Myocyte (in vitro differentiated cells): ENCODE measurements at places on chromosomes 3 and 15.
A peak's percentile ranks its signal among the peaks of the same experiment; 100 is the strongest.

DNA sequence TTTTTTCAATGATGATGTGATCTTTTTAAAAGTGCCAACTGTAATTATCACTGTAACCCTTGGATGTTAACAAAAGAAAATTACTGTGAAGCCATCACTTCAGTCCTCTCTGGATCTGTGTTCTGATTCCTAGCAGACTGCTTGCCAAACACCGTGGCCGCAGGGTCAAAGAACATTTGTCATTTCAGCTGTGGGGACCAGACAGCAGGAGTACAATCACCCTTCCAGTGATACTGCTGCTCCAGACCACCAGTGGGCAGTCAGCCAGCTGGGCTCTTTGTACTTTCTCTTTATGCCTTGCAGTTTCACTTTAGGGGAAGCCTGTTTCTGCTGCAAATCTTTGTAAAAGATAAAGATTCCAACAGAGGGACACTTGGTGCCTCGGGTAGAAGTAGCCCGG is 770.0 kb downstream of the GRM7 start:
- no peak for DNase-seq

DNA sequence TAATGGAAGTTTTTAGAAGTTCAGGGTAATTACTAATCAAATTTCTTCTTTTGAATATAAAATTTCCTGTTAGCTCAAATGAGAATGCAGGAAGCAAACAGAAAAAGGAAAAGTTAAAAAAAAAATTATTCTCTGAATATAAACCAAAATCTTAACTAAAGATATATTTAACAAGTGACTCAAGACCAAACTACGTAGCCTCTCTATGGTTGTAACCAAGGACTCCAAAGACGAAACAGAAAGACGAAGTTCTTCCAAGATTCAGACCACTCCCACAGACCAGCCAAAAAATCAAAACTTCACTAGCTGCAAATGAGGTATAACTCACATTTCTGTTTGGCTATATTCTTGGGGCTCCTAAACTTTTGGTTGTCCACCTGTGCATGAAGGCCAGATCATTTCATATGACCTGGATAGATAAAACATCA is 846.5 kb upstream of the ALCAM start:
- no peak for DNase-seq

DNA sequence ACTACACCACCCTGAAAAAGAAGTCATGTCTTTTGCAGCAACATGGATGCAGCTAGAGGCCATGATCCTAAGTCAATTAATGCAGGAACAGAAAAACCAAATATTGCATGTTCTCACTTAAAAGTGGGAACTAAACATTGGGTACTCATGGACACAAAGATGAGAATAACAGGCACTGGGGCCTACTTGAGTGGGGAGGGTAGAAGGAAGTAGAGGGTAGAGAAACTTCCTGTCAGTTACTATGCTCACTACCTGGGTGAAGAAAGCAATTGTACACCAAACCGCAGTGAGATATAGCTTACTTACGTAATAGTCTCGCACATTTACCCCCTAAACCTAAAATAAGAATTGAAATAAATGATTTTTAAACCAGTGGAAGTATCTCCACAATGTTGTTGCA is 480.5 kb upstream of the ARRDC4 start:
- DNase-seq: no peak

DNA sequence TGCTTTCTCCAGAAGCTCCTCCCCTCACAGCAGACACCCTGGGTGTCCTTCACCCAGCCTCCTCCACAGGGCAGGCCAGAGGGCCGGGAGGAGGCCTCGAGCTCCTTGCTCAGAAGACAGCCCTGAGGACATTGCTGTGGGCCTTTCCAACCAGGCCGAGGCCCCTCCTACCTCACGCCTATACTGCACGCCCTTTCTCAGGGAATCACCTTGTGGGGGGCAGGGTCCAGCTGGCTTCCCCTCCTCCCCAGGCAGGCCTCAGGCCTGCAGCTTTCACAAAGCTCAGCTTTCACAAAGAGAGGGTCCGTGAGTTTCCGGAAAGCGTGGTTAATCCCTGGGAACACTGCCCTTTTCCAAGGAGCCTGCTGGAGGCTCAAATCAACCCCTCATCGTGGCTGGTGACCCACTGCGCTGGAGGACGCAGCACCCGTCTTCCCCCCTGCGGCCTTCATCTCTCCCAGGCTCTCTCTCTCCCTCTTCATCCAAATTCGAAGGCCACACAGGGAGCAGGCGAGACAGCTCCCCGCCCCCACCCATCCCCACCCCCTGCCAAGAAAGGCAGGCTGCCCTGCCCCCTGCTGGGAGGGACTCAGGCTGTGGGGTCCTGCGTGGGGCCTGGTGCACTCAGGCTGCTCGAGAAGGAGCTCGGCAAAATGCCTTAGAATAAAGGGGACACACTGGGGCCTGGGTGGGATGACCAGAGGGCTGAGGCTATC is 79.4 kb downstream of the OCA2 start:
- DNase-seq: no peak

GRCh38 chr15:80549191-80549590 is 145.0 kb downstream of the ARNT2 start:
- DNase-seq: peak; percentile 71

GRCh38 chr3:181940703-181941102 is 229.0 kb downstream of the SOX2 start:
- DNase-seq: no peak

GRCh38 chr3:33331414-33331813 is 54.2 kb downstream of the FBXL2 start:
- no peak for DNase-seq

DNA sequence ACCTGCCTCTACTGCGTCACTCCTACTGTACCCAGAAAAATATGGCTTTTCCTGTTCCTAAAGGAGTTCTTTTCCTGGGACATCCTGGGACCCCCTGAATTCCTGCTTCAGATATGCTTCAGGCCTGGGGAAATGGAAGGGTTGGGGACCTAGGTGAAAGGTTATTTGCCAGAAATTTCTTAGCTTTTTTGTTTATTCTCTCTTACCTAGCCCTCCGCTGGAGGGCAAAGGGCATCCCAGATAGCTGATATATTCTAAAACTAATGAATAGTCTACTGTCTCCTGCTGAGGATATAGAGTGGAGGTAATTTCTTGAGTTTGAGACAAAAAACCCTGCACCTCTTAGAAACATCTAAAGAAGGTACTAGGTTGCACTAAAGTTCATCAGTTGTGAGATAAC is 3.6 kb upstream of the ZNF148 start:
- DNase-seq: no peak

GRCh38 chr3:46712191-46713049 is 5.2 kb downstream of the PRSS50 start:
- DNase-seq: no peak

DNA sequence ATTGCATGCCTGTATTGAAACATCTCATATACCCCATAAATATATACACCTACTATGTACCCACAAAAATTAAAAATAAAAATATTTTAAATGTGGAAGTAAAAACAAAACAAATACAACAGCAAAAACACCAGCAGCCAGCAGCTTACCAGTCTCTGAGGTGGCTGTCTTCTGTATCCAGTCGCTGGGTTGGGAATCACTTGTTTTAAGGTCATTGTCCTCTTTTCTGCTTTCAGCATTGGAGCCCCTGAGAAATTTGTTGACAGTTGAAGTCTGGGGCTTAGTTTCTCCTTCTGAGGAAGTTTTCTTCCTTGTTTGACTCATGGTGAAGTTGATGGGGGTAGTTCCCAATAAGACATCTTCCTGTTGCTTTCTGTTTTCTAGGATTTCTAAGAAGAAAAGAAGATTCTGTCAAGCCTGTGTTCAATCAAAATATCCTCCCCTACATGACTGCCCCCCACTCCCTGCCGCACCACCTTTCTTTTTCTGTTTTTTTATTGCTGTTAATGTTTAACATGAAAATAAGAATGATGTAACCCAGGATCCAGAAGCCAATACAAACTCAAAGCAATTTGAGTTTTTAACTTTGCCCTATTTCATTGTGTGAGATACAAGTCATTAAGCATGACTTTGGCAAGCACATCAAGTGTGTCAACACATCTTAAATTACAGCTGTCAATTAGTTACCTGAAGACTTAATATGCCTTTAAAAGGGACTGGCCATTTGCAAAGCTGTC is at the start of gene LRRC31:
Gene LRRC31, minus strand, starts transcription at position 452 of the 737 bp plus-strand sequence. Its CDS starts 128 bp downstream, at position 324.
- no peak for DNase-seq

DNA sequence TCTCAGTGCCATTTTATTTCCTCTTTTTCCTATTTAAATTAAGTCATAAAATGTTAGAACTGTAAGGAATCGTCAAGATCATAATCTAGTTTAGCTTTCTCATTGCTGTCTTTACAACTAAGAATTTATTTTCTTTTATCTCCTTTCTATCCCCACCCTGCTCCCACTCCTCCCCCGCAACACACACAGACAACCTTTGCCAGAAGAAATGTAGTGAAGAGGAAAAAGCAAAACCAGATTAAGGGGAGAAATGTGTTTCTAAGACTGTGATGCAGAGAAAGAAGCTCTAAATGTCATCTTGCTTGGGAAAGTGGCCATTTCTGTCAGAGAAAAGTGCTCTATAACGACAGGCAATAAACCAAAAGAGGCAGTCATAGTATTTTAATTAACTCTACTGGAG is 78.3 kb upstream of the MLF1 start:
- no peak for DNase-seq

DNA sequence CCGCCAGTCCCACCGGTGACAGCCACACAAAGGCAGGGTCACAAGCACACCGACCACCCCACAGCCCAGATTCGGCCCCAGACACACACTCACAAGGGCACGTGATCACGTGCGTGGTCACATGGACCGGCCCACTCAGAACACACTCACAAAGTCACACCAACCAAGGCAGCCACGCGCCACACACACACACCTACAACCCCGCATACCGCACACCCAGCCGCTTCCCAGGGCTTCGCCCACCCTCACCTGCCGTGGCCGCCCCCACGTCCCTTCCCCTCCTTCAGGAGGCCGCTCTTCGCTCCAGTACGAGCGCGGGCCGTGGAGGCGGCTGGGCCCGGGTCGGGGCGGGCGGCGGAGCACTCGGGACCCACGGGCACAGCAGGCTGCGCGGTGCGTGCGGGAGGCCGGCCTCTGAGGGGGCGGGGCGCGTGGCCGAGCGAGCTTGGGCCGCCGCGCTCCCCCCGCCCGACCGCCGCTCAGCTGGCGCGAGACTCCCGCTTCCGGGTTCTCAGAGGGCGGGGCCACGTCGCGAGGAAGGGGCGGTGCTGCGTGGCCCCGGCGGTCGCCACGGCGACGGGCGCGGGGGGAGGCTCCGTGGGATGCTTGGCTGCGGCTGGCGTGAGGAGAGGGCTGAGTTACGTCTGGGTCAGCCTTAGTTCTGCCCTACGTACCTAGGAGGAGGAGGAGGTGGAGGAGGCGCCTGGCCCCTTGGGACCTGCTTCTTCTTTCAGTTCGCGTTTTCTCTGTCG is at the start of gene SPG21:
Gene SPG21, minus strand, starts transcription at position 499 of the 752 bp plus-strand sequence. CDS start 6,345 bp downstream, outside the sequence.
- peak; percentile 94 for DNase-seq

- DNase-seq: no peak
Measured at GRCh38 chr15:32029409-32029861, 880 bp upstream of the CHRNA7 start.

DNA sequence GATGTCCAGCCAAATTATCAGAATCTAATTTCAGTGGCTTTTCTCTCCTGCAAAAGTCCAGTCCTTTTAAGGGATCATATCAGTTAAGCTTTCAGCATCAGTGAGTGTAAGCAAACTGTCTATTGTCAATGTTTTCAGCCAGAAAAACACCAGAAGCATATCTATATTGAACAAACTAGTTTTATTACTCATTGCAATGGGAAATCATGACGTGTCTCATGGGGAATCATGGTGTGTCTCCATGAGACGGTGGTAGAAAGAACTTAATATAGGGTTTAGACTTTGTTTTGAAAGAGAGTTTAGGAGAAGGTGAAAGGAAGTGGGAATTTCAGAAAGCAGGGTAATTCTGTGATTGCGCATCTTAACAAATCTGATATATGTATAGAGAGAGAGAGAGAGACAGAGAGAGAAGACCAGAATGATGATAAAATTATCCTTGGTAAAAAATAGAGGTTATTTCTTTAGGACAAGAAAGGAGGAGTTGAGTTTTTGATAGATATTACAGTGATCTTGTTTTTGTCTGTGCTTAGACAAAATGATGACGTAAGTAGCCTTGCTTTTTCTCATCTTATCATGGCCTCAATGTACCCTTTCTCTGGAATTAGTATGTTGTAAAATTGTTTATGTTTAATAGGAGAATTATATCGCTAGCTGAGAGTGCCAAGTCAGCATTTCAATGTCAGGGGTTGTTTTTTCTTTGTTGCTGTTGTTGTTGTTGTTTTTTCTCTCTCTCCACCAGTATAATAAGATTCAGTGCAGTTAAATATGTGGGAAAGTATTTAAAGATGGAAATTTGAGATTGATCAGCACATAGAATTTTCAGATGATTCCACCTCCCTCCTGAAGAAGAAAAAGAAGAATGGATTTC is 129.9 kb upstream of the OSTN start:
- no peak for DNase-seq

DNA sequence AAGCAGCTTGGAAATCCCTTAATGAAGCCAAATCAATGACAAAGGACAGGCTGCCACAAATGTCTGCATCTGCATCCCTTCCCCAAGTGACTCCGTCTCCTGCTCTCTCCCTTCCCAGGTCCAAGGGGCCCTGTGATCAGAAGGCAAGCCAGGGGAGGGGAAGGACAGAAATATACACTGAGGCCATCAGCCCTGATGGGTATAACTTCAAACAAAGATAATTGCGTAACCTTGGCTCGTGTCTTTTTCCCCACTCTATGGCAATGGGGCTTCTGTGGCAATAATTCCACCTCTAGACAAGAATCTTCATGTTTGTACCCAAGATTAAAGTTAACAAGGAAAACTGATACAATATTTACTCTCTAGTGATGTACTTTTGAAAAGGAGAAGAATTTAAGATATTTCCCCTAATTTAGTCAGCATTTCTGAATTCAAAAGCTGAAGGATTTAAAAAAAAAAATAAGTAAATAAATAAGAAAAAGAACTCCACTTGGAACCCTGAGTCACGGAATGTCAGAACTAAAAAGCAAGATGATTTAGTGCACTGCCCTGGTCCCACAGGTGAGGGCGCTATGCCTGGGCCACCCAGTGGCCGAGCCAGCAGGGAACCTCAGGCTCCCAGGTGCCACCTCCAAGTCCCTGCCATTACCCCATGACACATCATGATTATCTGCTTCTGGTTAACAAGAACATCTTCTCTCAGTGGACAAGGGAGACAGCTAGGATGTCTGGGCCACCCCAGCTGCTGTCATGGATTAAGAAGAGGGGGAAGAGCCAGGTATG is 154.5 kb downstream of the STT3B start:
- DNase-seq: no peak

GRCh38 chr3:42302924-42303634 is 37.1 kb upstream of the CCK start:
- DNase-seq: no peak

DNA sequence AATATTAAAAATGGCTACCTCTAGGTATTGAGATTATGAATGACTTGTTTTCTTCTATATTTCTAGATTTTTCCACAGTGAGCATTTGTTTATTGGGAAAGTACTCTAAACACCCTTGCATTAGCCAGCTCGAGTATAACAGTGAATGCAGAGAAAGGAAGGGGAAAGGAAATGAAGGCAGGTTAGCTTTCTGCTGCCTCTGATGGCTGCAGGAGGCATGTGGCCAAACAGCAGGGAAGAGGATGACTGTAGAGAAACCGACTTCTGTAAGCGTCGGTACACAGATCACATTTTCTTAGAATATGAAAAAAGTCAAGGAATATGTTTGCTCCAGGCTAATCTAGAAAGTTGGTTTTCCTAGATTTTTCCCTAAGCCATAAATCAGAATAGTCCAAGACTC is 19.8 kb downstream of the GNB5 start:
- DNase-seq: no peak
